Ammon's horn (tissue), 1 donor: ENCODE measurements at places on chromosomes 12 and 14.

- DNase-seq, result peak; percentile 35
Measured at GRCh38 chr12:93805736-93806141, 128.6 kb downstream of the CRADD start.

GRCh38 chr12:85641796-85642195 is 194.4 kb downstream of the RASSF9 start:
- no peak for DNase-seq

DNA sequence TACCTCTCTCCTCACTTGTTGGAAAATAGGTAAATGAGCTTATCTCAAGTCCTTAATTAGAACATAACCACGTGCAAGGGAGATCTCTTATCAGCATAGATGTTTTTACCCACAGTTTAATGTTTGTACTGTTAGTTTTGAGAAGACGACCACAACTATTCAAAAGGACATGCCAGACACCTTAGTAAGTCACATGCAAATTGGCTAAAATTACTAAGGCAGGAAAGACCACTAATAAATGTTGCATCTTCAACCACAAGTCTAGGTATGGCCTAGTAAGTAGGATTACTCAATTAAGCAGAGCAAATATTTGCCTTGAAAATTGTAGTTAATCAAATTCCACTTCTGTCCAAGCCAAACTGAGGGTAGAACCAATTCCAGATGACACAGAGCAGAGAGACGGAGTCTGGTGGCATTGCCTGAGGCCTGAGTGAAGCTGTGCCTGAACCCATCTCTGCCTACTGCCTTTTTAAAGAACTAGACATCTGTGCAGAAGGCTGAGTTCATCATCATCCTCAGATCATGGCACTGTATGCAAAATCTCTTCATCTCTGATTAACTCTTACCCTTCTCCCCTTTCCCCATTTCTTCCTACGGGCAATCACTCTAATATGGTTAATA is 29.7 kb upstream of the CHST11 start:
- no peak for DNase-seq

DNA sequence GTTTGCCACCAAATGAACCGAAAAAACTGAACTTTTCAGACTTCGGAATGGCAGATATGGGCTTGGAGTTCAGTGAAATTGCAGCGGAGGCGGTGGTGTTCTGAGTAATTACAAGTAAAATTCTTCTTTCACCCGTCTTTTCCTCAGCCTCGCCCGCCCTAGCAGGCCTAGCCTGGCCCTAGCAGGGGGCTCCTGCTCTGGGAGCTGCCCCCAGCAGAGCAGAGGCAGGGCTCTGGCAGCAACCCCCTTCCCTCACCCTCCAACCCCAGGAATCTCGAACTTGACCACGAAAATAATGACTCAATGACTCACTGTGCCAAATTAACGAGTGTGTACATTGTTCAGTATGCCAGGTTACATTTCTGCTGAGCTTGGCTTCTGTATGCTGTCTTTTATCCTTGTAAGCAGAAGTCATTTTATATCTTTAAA is 1.1 kb downstream of the PAPLN start:
- DNase-seq, result no peak

DNA sequence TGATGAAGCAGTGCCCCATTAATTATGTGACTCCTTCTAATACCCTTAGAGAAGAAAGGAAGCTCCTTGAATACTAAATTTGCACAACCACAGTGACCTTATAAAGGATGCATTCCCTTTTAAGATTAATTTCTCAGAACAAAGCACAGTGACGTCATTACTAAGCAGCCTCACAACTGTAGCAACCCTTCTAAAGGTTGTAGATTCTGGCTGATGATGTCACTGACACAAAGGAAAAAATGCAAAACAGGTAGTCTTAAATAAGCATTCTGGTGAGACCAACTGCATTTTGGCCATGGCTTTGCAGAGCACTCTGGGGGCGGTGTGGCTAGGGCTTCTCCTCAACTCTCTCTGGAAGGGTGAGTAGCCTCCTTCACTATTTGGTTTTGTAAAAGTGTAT is 38.4 kb upstream of the OR4E1 start:
- DNase-seq, result no peak

GRCh38 chr12:88207921-88208620 is 66.0 kb downstream of the TMTC3 start:
- DNase-seq, result no peak

DNA sequence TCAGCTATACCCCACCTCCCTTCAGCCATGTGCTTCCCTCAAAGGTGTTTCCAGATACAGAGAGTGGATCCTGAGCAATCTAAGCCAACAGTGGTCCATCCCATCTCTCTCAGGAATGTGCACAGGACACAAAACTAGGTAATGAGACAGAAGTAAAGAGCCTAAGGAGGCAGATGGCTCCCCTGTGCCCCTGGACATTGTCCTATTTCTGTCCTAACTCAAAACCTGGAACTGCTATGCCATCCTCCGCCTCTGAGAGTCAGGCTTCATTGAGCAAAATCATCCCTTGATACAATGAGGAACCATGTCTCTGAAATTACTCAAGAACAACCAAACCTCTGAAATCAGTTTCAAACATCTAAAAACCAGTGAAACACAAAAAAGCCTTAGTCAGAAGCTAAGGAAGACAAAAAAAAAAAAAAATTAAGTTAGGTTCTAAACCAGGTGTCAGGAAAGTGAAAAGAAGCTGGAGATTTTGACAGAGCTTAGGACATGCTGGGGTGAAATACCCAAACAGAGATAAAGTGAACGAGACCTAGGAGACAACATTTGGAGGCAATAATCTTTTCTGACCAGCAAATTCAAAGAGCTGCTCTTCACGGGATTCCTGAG is 200.3 kb upstream of the PLEKHG7 start:
- peak; percentile 59 for DNase-seq

DNA sequence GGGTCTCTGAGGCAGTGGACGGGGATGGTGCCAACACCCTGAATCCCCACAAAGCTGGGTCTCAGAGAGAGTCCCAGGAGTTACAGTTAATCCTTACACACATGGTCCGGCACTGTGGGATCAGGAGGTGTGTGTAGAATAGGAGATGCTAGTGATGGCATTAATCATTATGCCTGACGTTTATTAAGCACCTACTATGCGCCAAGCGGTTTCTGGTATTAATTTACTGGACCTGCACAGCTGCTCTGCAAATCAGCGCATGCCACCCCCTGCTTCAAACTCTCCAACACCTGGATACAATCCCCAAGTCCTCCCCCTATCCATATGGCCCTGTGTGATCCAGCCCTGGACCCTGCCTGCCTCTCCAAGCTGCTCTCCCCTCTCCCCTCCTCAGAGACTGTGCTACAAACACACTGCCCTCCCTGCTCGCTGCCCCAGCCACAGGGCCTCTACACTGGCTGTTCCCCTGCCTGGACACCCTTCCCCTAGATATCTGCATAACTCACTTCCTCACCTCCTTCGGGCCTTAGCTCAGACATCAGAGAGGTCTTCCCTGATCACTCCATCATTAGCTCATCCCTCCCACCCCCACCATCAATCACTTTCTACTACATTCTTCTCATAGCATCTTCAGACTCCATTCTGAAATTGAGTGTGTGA is 86.0 kb downstream of the RFLNA start:
- no peak for DNase-seq

GRCh38 chr12:75288860-75289259 is 41.3 kb downstream of the CAPS2 start:
- no peak for DNase-seq

GRCh38 chr12:90896821-90897220 is 58.2 kb downstream of the CCER1 start:
- no peak for DNase-seq

- no peak for DNase-seq
Measured at GRCh38 chr12:157644-158043, 56.3 kb downstream of the SLC6A12 start.

DNA sequence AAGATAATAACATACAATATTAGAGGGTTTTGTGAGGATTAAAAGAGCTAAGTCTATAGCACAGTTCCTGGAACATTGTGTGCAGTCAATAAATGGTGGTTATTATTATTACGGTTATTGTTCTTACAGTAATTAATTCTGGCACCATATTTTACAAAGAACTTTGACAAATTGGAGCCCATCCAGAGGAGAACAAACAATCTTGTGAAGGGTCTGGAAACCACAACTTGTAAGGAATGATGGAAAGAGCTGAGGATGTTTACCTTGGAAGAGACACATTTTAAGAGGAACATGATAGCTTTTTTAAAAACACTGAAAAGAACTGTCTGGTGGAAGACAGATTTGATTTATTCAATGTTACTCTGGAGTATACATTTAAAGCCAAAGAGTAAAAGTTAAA is 150.5 kb upstream of the KRR1 start:
- no peak for DNase-seq

GRCh38 chr12:65681226-65681625 is 143.1 kb upstream of the HMGA2 start:
- DNase-seq, result no peak

DNA sequence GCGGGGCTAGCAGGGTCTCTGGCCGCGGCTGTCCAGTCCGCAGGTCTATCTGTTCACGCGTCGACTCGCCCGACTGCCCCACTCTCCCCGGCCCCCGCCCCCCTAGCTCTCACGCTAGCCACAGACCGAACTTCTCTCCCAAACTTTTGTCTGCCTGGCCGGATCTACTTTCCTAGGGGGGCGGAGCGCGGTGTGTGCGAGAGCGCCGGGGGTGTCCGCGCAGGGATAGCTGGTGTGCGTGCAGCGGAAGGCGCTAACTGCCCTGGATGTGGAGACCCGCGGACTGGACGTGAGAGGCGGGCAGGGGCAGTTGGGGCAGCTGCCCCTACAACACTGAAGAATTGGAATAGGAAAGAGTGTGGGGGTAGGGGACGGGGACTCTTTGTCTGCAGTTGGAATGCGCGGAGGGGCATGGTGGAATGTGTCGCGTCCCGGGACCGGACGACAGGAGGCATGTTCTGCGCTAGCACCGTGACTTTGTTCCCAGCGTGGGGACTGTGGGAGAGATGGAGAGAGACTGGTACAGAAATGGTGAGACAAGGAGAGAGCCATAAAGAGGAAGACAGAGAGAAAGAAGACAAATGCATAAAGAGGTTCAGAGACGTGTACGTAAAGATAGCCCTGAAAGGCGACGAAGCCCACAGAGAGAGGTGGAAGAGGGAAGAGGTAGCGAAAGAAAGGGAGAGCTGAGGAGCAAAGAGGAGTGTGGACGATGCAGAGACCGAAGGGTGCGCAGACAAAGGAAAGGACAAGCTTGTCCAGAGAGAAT is at the start of gene AJUBA:
TSS of gene AJUBA (minus strand) at position 75 of the 769 bp plus-strand sequence. CDS start 285 bp downstream, outside the sequence.
- DNase-seq, result peak; percentile 63

GRCh38 chr12:40044396-40044795 is 61.5 kb downstream of the SLC2A13 start:
- DNase-seq, result no peak

DNA sequence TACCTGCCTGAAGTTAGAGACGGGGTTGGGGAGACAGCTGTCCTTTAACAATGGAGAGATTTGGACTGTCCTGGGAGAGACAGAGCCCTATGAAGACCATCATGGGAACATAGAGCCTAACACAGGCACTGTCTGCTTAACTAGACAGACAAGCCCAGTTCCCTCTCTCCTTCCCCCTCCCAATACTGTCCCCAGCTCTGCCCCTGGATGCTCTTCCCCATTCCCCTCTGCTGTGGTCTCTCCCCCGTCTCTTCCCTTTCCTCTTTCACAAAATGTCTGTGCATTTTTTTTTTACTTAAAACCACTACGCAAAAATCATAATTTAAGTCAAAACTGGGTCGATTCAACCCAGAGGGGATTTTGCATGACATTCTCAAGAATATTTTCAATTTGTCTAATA is 232.9 kb downstream of the CHST11 start:
- DNase-seq, result no peak

GRCh38 chr14:73500360-73500759 is 9.6 kb downstream of the RIOX1 start:
- no peak for DNase-seq

- no peak for DNase-seq
Measured at GRCh38 chr14:27712364-27712763, 1054.2 kb upstream of the FOXG1 start.

DNA sequence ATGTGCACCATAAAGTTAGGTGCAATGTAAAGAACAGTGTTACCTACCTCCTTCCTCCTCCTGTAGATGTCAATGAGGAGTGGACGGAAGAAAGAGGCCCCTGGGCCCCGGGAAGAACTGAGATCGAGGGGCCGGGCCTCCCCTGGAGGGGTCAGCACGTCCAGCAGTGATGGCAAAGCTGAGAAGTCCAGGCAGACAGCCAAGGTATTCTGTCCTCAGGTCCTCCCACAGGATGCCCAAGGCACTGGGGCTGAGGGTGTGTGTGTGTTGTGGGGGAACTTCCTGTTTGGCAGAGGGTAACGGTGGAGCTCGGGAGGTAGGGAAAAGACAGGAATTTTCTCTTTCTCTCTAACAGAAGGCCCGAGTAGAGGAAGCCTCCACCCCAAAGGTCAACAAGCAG is 6.4 kb downstream of the ATN1 start:
- no peak for DNase-seq

- no peak for DNase-seq
Measured at GRCh38 chr14:30855345-30856037, 18.9 kb upstream of the COCH start.

DNA sequence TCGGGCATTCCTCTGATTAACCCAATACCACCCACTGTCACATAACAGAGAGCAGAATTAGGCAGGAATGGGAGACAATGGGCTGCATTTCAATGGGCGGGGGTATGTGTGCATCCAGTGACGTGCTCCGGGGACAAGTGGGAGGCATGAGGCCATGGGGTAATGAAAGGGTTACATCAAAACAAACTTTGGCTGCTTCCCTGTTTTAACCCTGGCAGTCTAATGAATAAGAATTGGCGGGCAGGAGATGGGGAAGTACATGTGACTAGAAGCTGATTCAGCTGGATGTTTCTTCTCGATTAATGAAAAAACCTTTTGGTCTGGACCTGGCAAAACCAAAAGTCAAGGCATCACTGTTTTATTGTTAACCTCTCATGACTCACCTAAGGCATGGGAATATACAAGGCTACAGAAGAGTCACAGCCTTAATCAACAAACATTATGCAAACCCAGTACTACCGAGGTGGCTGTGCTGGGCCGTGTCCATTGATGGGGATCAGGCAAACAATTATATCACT is 44.2 kb downstream of the SOCS2 start:
- DNase-seq, result no peak

GRCh38 chr12:59936534-59936933 is 340.7 kb downstream of the SLC16A7 start:
- no peak for DNase-seq

DNA sequence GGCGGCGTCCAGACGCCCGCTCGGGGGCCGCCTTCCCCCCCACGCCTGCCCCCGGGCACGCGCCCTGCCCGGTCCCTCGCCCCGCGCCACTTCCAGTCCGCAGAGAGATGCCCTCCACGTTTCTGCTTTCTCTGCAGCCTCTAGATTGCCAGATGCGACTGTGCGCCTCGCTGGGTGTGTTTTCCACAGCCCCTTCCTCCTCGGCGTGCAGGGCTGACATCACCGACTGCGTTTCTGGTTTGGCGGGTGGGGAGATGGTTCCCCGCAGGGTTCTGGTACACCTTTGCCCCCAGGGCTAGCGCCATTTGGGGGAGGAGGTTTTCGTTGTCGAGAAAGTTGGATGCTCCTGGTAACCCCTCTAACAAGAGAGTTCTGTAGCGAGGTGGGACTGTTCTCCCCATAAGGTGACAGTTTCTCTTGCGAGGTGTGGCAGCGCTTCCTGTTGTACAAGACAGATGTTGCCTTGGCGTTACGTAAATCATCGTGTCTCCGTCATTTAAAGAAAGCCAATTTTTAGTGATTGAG is 1.5 kb downstream of the CALM1 start:
- no peak for DNase-seq
